AG09309 (cell line): ENCODE measurements at places on chromosomes 4 and X.

DNA sequence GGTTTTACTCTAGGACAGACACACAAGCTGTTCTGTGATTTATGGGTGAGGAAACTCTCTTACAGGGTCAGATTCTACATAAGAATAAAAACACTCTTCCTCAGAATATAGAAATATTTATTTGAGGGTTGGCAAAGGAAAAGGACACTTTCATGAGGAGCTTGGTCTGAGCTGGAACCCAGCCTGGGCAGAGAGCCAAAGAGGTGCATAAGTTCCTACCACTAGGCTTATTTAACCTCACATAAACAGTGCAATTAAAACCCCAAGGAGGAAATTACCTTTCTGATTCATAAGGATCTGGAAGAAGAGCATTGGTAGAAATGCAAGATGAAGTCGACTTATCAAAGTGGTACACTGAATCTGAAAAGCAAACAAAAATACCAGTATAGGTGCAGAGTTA, 32.9 kb downstream of the SETD7 start:
- DNase-seq, result no peak

GRCh38 chr4:94588896-94589693, 137.4 kb downstream of the PDLIM5 start:
- DNase-seq, result no peak

DNA sequence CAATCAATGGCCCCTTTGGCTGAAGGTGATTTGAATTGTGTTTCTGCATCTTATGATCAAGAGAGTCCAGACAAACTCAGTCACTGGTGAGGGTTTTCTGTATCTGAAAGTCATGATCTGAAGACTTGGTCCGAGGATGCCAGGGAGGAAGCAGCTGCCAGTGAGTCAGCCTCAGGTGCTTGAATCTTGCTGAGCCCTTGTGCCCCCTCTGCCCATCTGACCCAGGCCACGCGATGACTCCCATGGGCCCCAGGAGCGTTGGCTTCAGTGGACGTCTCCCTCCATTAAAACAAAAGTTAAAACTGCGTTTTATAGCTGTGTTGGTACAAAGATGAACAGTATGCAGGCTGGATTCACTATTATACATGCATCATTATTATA, 62.0 kb downstream of the HTRA3 start:
- no peak for DNase-seq

DNA sequence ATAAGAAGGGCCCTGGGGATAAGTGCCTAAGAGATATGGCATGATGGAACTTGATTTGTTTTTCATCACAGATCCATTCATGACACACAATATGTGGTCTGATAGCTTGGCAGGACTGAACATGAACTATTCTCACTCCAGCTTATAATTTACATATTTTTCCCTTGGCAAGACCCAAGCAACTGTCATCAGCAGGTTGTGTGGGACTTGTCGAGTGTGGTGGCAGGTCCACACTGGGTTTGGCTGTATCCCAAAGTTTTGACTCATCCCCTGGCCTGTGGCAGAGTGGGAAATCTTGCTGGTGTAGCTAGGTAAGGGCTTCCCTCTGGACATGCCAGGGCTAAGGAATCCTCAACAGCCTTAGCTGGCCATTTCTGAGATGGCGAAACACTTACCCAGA, 81.0 kb upstream of the STIM2 start:
- no peak for DNase-seq

GRCh38 chr4:81852031-81852715, 380.5 kb upstream of the RASGEF1B start:
- DNase-seq, result no peak

DNA sequence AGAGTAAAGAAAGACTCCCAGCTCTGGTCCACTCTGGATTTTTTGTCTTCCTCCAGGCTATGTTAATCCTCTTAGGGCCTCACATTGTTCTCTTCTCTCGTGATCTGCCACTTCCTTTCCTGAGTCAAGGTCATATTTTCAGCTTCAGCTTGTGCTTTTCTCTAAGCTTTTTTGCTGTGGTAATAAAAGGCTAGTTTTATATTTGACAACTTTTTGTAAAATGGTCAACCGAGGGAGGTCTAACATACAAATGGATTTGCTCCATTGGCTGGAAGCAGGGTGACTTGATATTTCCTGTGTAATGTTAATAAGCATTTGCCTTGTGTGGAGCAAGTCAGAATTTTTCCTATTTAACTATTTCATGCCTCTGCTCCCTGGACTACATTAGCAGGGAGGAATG, 239.7 kb downstream of the RAB28 start:
- DNase-seq, result no peak
